ENCODE measurements at places on chromosomes 12 and 14. TPM values are rescaled to one million over a fixed set of nuclear protein-coding genes. Genes with fewer than 3 reads are reported as not detected.

IFI27 gene
- 278 TPM for total RNA-seq

RD3L gene
- total RNA-seq: not detected

CCND2 gene
- 203 TPM for total RNA-seq

PKP2 gene
- 2.2 TPM for total RNA-seq

BLTP3B gene
- total RNA-seq: 33.0 TPM

FLVCR2 gene
- 20.2 TPM for total RNA-seq

STXBP6 gene
- 19.9 TPM for total RNA-seq

PIANP gene
- total RNA-seq: 0.18 TPM

GARIN6 gene
- not detected for total RNA-seq

SERPINA9 gene
- total RNA-seq: not detected

NFATC4 gene
- 39.4 TPM for total RNA-seq

CLEC9A gene
- not detected for total RNA-seq

TAS2R14 gene
- 1.2 TPM for total RNA-seq

All from left lung (tissue), 14 donors.